Left ventricle myocardium inferior (tissue), 1 donor: ENCODE measurements at places on chromosomes 13 and 19. TPM values are rescaled to one million over a fixed set of nuclear protein-coding genes. Genes with fewer than 3 reads are reported as not detected.

Gene PSG3
- total RNA-seq, result not detected

- peaks cover 29% of the 10 kb centered on the region for H3K4me1 ChIP-seq
- peaks cover 28% of the 10 kb centered on the region for H3K27me3 ChIP-seq
Measured at GRCh38 chr19:45151320-45151719, 9.5 kb downstream of the NKPD1 start.

DNA sequence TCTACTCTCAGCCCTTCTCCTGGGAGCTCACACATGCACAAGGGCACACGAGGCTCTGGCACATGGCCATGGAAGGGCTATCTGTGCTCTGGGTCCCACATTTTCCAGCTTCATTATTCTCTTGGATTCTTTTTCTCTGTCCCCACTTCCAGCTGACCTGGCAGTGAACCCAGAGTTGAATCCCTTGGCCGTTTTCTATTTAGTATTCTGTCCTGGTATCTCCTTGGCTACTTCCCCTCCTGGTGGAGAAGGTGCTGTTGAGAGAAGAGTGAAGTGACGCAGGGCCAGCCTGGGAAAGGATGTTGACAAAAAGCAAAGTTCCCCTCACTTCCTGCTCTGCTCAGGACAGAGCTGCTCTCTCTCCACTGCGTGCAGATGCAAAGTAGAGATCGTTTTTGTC is 303.1 kb downstream of the IRS2 start:
- H3K4me3 ChIP-seq, result no peak overlapping the region
- no peaks in the 10 kb centered on the region for H3K27me3 ChIP-seq
- H3K36me3 ChIP-seq, result no peaks in the 10 kb centered on the region

DNA sequence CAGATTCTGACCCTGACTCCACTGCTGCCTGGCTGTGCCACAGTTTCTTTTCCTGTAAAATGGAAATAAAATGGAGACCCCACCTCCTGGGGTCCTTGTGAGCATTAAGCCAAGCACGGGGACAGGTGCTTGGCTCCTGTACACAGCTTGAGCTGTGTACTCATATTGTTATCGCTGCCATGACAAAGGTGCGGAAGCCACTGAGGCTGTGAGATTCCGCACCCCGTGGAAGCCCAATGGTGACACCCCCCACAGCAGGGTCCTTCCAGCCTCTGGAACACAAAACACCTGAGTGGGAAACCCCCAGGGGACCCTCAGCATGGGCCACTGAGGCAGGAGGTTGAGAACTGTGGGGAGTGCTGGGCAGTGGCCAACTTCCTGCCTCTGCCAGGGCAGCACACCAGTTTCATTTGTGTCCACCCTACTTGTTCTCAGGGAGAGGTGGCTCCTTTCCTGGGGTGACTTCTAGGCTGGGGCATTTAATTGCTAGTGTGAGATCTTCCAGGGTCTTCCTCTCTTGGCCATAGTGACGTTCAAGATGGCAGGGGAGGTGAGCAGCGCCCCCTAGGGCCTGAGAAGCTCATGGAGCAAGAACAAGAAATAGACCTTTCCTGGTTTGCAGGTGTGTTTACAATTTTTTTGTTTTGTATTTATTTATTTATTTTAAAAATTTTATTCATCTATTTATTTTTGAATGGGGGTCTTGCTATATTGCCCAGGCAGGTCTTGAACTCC is 5.4 kb upstream of the JSRP1 start:
- no peaks in the 10 kb centered on the region for H3K27me3 ChIP-seq
- H3K27ac ChIP-seq, result no peak overlapping the region
- H3K4me1 ChIP-seq, result peaks cover 4% of the 10 kb centered on the region
- no peak for DNase-seq
